ENCODE measurements at places on chromosomes 13 and 19. TPM values are rescaled to one million over a fixed set of nuclear protein-coding genes. Genes with fewer than 3 reads are reported as not detected.

GRCh38 chr13:24861617-24862362 lies 97.8 kb downstream of the RNF17 start:
- DNase-seq = no peak

GRCh38 chr19:54673222-54673621 lies 10.4 kb downstream of the LILRB4 start:
- no peak for DNase-seq

GRCh38 chr19:15317392-15318071 lies 14.8 kb downstream of the BRD4 start:
- no peak for DNase-seq

The ESD gene
- 90.9 TPM for total RNA-seq

DNA sequence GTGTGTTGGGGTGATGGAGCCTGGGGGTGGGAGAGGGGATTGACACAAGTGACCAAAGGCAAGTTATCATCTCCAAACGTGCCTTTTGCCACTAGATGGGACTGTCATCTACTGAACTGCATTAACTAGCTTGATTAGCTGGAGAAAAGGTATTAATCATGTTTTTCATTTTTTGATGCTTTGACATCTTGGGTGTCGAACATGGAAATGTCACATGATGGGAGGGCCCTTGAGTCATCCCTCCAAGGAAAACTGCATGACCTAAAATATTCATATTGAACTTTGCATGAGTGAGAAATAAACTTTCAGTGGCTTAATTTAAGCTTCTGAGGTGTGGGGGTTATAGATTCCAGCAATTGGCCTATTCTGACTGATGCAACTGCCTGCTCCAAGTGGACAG lies 73.3 kb downstream of the ALOX5AP start:
- no peak for DNase-seq

DNA sequence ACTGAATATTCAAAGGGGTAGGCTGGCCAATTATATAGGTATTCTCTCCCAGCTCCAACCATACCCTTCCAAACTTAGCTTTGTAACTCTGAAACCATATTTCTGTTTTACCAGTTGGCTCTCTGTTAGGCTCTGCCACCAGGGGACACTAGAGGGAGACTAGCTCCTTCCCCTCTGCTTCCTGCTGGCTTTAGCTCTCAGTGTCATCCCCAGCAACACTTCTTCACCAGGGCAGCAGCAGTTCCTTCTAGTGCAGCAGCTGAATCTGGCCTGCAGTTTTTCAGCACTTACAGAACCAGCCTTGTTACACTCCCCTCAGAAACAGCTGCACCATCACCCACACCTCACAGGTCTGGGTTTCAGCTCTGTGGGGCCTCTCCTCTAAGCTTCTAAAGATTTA lies 51.0 kb upstream of the DOCK9 start:
- no peak for DNase-seq
